Stimulated activated CD4-positive, alpha-beta T cell treated with anti-CD3 and anti-CD28 coated beads, Interleukin-1b, Interleukin-23, amount 100 ng/mL, for 1 hour (primary cell): ENCODE measurements at places on chromosomes 3 and 15.

DNA sequence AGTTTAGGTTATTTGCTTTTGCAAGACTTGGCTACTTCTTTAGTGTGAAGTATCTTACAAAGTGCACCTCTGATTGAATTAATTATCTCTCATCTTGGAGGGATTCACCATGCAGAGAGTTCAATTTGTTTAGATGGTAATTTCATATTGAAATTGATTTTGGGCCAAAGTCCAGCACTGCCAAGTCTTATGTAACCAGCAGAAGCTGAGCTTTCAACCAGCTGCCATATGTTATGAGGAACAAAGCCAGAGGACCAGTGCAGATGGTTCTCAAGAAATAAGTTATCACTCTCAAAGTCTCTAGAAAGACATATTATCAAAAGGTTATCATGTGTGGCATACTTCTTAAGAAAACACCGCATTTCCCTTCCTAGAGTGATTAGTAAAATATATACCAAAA lies 29.0 kb downstream of the ABHD6 start:
- DNase-seq: no peak

DNA sequence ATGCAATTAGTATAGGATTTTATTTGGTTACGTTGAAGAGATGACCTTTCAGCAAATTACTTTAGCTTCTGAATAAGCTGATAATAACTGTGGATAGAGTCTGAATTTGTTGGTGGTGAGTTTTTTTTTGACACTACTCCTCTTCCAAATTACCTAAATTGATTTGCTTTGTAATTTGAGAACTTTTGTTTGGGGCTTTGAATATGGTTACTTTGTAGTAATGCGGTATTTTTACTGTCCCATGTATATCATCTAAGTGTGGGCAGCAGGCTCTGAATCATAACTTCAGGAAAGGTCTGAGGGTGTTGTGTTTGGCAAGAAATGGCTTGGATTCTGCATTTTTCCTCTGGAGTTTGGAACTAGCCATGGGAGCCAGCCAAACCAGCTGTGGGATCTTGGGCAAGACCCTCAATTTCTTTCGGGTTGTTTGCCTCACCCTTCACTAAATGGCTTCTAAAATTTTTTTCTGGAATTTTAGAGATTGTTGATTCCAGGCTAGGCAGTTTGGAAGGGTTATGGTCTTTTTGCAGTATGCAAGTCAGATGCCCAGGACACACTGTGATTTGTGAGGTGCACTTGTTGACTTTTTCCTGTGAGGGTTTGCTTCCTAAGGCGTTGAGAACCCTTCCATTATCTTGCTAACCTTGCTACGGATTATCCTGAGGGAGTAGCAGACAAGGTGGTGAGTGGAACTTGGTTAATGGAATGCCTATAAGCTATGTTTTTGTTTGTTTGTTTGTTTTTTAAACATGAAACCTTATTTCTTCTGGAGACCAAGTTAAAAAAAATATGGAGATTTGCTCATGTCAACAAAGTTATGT lies 10.4 kb downstream of the PTPRG start:
- DNase-seq: no peak

GRCh38 chr3:184379358-184380184 lies at the start of gene CHRD:
CHRD (plus strand) TSS chr3:184380054; CDS start chr3:184380319, 265 bp downstream.
- DNase-seq: no peak

GRCh38 chr3:14925729-14926591 lies 21.4 kb upstream of the NR2C2 start:
- no peak for DNase-seq

GRCh38 chr15:35674873-35675781 lies 129.2 kb upstream of the DPH6 start:
- DNase-seq: no peak

DNA sequence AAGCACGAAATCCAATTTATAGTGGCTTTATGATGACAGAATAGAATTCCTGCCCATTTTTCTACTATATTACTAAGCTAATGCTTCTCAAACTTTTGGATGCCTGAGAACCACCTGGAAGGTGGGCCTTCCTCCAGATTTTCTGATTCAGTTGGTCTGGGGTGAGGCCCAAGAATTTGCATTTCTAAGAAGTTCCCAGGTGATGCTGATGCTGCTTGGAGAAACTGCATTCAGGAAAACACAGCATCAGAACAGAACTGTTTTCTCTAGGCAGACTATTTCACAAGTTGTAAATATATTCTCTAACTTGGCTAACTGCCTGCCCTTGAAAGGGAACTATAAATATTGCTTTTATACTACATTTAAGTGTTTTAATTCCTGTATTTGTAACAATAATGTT lies 644.9 kb upstream of the DPPA4 start:
- DNase-seq: no peak

GRCh38 chr15:67760901-67761300 lies 64.4 kb upstream of the SKOR1 start:
- DNase-seq: no peak

GRCh38 chr3:110062716-110063115 lies 725.4 kb upstream of the DPPA4 start:
- DNase-seq: no peak

- no peak for DNase-seq
Measured at GRCh38 chr15:70810916-70811578, 42.9 kb downstream of the LARP6 start.

DNA sequence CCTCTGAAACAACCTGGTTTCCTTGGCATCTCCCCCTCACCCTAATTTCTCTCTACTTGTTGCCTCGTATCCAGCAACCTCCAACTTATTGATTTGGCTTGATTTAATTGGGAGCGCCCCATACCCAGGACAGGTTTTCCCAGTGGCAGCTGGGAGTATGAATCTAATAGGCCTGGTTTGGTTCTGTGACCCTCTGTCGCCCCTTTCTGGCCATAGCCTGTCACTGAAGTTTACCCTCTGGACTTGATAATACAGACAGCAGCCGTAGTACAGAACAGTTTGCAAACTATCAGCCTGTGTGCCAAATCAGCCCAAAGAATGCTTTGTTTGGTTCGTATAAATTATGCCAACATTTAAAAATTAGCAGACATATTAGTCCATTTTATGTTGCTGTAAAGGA lies 525.1 kb upstream of the GOLIM4 start:
- no peak for DNase-seq

DNA sequence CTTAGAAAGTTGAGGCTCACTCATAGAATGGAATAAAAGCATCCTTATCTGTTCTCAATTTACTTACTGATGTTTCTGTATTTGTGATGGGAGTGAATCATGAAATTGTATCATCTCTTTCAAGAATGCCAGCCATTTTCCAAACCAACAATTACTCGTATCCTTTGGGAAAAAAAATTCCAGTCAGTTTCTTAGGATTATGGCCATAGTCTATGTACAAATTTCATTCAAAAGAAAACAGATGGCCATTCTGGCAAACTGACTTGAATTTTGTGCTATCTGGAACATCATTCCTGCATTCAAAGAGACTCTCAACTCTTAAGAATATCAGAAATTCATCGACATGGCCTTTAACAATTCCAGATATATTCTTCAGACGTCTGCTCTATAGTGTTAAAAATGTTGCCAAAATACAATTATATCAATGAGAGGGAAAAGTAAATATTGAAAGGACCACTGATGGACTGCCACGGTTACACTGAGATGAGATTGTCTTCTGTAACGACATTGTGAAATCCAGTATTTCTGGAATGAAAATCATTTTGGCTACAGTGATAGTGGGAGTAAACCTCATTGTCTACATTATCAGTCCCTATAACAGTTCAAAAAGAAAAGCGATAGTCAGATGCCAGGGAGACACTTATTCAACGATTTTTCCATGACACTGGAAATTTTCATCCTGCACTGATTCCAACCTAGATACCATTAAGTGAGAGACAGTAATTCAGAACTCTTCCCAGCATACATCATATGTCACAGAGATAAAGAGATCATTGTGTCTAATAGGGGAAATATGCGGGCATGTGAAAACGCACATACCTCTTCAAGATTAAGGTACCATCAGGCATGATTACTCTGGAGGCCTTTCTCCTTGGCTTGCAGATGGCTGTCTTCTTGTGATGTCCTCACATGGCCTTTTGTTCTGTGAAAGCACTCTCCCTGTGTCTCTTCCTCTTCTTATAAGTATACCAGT lies 953.8 kb upstream of the ALCAM start:
- DNase-seq: no peak

DNA sequence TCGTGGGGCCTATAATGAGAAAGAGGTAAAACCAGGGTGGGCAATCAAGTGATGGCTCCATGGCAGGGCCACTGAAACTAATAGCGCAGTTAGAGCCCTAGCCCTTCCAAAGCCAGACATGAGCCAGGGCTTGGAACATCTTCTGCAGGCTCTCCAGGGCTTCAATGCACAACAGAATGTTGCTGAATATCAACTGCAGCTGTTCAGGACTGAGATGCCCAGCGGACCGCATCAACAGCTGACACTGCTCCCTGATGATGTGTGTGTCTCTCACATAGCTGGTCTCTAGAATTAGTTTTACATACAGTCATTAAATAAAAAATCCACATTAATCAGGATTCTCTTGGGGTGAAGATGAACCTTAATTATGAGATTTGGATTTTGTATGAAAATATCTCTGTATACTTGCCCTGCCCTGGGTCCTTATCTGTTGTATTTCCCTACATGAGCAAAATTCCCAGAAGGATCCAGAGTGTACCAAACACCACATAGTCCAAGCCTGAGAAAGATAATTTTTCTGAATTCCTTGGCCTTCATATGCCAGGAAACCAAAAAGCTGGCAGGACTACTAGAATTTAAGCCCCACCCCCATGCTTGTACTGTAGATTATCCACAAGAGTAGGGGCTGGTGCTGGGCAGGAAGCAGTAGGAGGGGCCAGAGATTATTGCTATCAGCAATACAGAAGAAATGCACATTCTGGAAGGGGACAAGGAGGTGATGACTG lies 7.7 kb upstream of the GOLGB1 start:
- no peak for DNase-seq

DNA sequence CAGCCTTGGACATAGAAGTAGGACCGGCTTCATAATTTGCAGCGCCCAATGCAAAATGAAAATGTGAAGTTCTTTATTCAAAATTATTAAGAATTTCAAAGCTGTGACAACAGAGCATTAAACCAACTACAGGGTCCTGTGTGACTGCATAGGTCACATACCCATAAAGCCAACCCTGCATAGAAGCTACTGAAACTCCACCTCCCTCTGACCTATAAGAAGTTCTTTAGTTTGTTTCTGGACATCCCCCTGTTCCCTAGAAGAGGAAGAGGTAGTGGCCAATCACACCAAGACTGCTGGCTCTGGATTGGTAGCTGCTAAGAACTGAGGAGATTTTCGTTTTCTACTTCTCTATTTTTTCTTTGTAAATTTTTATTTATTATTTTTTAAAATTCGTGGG lies 9.0 kb upstream of the SELENOT start:
- DNase-seq: no peak

DNA sequence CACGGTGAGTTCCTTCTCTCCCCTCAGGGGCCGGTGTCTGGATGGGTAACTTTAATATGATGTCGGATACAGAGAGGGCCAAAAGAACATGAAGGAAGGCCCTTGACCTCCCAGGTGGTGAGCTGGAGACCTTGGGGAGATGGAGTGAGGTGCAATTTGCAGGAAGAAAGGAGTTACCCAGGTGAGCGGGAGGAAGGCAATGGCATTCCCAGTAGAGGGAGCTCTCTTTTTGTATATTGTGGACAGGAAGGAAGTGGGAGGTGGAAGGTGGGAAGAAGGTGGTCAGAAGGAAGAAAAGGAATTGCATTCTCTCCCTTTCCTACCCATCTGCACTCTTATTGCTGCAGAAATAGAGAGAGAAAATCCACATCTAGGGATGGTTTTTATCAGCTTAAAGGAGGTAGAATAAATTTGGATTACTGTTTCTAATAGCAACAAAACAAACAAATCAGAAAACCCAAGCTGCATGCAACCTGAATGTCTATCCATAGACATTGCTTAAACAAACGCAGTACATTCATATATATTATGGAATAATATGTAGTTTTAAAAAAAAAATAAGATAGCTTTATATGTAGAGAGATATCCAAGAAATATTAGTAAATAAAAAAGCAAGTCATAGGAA lies 169.0 kb upstream of the TSC22D2 start:
- no peak for DNase-seq

- DNase-seq: no peak
Measured at GRCh38 chr3:5254281-5255048, 67.0 kb downstream of the EDEM1 start.

- no peak for DNase-seq
Measured at GRCh38 chr15:29100486-29101000, 169.1 kb downstream of the NSMCE3 start.

- no peak for DNase-seq
Measured at GRCh38 chr3:165983284-165983683, 146.1 kb upstream of the BCHE start.

DNA sequence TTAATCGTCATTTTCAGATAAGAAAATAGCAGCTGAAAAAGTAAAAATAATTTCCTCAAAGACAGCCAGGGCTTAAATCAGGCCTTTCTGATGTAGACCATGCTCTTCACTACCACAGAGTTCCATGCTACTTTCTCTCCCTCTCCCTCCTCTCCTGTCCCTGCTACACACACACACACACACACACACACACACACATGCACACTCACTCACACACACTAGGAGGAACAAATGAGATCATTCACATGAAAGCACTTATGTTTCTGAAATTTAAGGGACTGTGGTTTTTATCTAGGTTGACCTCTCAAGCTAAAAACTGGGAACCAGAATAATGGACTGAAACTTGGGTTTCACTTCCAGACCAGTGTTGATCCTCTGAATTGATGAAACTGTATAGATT lies 4.1 kb upstream of the PSMA4 start:
- no peak for DNase-seq

GRCh38 chr3:137588871-137589270 lies 175.2 kb upstream of the SOX14 start:
- DNase-seq: no peak

DNA sequence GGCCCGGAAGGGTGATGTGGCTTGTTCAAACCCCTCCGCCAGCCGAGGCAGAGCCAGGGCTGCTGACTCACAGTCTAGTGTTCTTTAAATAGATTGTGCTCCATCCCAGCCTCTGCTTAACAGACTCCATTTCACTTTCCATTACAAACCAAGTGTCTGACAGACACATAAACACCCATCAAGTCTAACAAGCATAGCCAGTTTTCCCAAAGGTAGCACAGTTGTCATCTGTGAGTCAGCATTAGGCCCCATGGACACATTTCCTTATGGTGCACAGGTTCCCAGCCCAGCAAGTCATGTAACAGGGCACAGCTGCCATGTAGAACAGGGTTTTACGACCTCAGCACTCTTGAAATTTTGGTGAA lies 109.9 kb upstream of the RAP2B start:
- no peak for DNase-seq

DNA sequence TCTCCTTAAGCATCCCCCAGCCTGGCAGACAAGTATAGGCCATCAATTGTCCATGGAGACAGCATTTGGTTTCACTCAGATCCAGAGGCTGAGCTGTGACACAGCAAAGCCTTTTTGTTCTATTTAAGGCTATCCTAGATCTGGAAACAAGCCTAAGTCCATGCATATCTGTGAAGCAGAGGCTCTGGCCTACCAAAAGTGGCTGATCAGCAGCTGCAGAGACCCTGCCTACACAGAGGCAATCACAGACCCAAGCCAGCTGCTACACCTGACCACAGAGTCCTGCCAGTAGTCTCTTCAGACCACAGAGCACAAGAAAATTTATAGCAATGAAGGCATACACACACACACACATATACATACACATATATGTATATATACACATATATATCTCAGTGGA lies 501.7 kb upstream of the ARPP21 start:
- DNase-seq: no peak

GRCh38 chr3:74267588-74268184 lies 346.8 kb downstream of the CNTN3 start:
- DNase-seq: no peak
